D721Med (cell line): ENCODE measurements at places on chromosomes 4 and X.

DNA sequence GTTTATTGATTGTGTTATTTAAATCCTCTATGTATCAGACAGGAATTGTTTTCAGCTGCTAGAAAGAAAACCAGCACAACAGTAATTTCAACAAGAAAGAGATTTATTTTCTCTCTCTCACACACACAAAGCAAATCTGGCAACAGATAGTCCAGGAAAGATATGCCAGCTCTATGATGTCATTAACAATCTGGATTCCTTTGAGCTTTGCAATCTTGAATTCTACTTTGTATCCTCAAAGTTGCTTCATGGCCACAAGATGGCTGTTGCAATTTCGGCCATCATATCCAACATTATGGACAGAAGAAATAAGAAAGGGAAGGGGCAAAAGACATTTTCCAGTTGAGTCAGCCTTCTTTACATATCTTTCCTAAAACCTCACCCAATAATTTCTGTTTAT, 19.8 kb upstream of the FMR1 start:
- DNase-seq = no peak

DNA sequence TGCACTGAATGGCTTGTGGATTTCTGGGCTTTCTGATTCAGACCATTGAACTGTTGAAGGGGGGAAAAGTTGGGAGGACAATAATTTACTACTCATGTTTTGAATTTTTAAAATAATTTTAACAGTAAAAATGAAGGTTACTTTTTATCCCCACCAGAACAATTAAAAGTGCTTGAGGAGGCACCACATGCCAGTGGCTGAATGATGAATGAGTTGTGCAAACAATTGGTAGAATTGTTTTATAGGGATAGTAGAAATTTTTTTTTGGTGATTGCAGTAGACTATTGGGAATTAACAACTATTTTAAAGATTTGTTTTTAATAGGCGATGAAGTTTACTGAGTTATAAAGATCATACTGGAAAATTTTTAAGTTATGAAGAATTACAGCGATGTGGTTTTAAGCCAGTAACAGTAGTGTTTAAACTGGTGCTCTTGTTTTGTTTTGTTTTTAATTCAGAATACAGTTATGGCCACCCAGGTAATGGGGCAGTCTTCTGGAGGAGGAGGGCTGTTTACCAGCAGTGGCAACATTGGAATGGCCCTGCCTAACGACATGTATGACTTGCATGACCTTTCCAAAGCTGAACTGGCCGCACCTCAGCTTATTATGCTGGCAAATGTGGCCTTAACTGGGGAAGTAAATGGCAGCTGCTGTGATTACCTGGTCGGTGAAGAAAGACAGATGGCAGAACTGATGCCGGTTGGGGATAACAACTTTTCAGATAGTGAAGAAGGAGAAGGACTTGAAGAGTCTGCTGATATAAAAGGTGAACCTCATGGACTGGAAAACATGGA, 2.7 kb downstream of the REST start:
- no peak for DNase-seq

GRCh38 chrX:104270916-104271512, 16.3 kb upstream of the ESX1 start:
- no peak for DNase-seq

GRCh38 chrX:41317477-41318208, 16.3 kb upstream of the DDX3X start:
- no peak for DNase-seq

- DNase-seq = no peak
Observed at GRCh38 chr4:73446336-73446938, 10.4 kb downstream of the AFP start.

DNA sequence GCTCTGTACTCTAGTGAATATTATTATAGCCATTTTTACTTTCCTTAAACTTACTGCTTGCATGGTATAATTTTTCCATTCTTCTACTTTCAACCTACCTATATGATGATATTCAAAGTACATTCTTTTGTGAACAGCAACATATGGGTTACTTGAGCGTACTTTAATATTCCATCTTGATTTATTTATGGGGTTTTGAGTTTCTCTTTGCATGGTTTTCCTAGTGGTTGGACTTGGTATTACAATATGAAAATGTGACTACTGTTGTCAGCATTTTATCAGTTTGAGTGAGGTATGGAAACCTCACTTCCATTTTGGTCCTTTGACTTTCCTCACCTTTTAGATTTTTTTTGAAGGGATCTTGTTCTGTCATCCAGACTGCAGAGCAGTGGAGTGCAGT, 35.9 kb downstream of the ADGRG4 start:
- no peak for DNase-seq

- DNase-seq = no peak
Observed at GRCh38 chr4:85142451-85142850, 176.0 kb upstream of the WDFY3 start.

DNA sequence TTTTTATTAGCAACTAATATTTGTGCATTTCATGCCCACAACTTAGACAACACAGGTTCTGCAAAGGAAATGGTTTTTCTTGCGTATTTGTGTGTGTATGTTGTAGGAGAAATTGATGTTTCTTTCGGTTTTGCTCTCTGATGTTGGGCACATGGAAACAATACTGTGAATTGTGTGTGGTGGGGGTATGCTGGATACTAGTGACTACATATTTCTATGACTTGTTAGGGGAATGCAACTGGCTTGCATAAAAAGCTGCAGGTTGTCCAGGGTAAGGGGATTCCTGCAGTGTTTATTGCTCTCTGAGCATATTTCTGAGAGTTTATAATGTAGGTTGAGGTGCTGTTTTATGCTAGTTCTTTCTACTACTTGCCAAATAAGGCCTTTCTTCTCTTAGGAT, 11.6 kb downstream of the DLG3 start:
- DNase-seq = no peak

DNA sequence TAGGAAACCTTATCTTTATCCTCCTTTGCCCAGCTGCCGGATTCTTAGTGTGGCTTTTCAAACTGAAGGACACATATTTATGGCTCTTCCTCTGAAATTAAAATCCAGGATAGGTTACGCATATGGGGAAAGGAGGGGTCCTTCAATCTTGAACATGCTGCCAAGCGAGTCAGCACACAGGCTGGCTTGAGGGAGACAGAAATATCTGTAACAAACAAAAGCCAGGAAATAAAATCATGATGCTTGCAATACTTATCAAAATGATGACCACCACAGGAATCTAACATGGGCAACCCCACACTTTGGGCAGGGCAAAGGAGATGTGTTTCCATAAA, 196.4 kb upstream of the LDB2 start:
- DNase-seq = no peak

DNA sequence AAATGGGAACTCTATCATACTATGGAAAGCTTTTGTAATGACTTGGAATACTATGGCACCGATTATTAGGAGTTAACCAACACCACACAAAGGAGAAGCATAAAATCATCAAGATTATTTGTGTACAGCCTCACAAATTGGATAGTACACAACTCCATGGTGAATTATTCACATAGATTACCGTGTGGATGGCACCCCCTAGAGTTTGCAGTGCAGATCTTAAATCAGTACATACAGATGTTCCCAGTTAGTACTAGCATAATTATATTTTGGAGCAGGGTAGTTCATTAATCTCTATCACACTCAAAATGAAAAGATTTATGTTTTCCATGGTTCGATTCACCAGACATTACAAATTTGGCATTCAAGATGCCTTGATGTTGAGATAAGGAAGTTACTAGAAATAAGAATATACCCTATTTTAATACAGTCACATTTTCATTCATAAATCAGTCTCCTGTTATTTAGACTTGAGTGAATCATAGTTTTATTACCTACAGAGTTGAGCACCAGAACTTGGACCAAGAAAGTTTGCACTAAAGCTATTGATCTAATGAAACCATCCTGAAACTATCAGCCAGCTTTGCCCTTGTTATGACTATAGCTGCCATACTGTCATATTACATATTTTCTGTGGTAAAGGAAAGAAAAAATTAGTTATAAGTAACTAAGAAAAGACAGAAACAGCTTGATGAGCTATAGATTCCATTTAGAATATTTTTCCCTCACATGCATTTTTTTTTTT, 531.8 kb downstream of the GLUD2 start:
- DNase-seq = no peak

DNA sequence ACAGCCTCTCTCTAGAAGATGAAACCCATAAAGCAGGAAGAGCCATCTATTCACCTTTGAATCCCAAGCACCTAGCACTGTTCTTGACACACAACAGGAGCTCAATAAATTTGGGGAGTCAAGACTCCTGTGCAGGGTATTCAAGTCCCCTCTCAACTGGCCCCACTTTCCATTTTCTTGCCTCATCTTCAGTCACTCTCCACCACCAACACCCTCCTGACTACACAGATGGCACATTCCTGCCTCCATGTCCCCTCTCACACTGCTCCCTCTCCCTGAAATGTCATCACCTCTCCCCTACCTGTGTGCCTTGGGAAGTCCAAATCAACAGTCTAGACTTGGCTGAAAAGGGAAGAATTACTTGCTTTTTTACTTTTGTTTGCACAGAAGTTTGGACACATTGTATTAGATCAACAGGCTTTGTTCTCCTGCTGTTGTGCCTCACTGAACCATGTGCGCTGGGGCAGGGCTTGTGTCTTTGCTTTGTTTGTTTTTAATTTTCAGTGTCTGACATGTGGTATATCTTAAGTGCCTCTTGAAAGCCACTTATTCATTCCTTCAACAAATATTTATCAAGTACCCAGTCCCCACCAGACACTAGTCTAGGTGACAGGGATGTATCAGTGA, 85.1 kb downstream of the APBB2 start:
- no peak for DNase-seq

- DNase-seq = no peak
Observed at GRCh38 chr4:97300561-97300960, 842.7 kb downstream of the STPG2 start.

DNA sequence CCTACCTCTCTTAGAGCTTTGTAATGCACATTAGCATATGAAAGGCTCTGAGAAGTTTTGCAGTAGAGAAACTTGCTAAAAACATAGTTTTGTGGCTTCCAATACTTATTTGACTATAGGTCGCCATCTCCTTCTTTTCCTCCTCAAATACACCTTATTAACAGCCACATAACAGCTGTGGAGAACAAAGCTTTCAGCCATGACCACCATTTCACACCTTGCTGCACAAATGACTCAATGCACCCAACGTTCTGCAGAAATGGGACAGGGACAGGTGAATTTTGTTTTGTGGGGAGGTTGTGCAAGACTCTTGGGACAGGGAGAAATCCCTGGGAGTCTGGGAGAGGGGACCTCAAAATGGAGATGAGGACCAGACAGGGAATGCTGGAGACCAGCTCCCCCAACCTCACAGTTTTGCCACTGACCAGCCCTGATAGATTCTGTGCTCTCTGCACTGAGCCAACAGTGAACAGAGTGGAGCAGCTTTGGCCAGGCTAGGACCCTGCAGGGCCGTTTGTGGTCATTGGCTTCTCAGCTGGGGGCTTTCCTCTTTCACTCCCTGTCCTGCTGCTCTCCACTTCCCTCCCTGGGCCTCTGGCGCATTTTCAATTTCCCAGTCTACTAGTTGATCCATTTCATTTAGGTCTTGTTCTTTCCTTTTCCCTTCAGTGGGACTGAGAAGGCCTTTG, 16.6 kb downstream of the FRMPD3 start:
- DNase-seq = no peak

- DNase-seq = no peak
Observed at GRCh38 chr4:19944251-19944650, 307.5 kb upstream of the SLIT2 start.

GRCh38 chr4:144565527-144566195, 80.3 kb upstream of the HHIP start:
- no peak for DNase-seq

GRCh38 chr4:27176400-27176799, 315.8 kb downstream of the STIM2 start:
- no peak for DNase-seq

DNA sequence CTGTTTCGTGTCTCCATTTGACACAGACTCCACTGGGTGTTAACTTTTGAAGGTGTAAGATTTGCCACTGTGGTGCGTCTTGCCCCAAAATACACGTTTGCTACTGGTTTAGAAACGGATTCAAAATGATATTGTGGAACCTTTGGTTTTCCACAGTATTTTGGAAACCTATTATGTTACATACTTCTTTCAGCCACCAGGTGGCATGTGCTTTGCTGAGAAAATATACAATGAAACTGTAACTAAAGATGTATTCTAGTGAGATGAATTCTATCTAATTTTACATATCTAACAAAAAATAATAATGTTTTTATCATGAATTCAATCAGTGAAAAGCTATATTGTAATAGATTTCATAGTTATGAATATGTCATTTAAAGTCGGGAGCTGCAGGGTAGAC, 28.4 kb upstream of the SLITRK4 start:
- DNase-seq = no peak

GRCh38 chr4:65670331-65671031, at the start of gene EPHA5:
EPHA5 (minus strand) TSS chr4:65670489; CDS start chr4:65669742, 747 bp downstream.
- no peak for DNase-seq

DNA sequence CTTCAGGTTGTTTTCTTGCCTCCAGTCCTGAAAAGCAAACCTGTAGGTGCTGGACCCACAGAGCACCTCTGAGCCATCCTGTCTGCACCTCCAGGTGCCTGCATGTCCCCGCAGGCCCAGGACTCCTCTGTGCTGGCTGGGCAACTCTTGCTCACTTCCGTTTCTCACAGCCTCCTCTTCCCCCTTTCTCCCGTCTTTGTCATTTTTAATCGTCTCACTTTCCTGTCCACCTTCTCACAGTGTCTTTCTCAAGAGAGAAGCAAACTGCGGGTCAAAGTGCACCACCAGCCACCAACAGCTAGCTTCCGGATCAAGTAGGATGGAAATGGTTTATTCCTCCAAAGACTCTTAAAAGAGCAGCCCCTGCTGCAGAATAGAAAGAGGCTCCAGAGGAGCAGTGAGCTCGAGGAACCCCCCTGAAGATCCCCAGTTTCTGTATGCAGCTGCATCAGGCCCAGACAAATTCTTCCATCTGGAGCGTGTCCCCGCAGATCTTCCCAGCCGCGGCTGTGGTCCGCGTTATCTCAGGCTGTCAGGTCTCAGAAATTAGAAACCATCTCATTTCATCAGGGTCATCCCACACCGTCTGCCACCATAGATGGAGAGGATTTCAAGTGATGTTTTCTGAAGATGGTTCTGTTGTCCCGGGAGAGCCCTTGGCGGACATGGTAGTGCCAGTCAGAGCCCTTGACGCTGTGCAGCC, 87.7 kb downstream of the FHDC1 start:
- DNase-seq = no peak

GRCh38 chrX:7614616-7615015, 228.4 kb upstream of the VCX start:
- no peak for DNase-seq

- DNase-seq = no peak
Observed at GRCh38 chr4:168787801-168788595, 222.1 kb downstream of the CBR4 start.

GRCh38 chr4:88570001-88570400, 22.3 kb upstream of the HERC3 start:
- DNase-seq = no peak

- DNase-seq = no peak
Observed at GRCh38 chr4:165813606-165814005, 59.4 kb upstream of the TLL1 start.

GRCh38 chr4:6969826-6970800, 60.5 kb downstream of the TBC1D14 start:
- no peak for DNase-seq

GRCh38 chrX:31266203-31267076, 194.6 kb upstream of the FTHL17 start:
- no peak for DNase-seq
